CD4-positive, alpha-beta T cell treated with Interleukin-4 for 1 hour (primary cell): ENCODE measurements at places on chromosomes 2 and 18.

- DNase-seq = no peak
Measured at GRCh38 chr2:14143435-14143834, 489.1 kb upstream of the LRATD1 start.

DNA sequence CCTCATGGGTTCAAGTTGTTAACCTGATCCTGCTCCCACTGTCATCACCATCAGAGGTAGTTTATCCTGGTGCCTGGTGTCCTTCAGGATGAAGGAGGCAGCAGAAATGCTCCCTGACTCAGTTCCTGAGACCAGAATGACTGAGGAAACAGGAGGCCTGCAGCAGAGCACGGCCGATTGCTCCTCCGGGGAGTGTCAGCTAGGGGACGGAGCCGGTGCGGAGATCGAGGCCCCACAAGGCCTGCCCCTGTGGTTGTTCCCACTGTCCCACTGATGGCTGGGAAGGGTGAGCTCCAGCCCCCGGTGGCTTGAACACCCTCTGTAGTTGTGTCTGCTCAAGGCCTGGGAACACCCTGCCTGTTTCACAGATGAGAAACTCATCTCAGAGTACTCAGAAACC is 45.6 kb downstream of the SH3BP4 start:
- no peak for DNase-seq

- DNase-seq = no peak
Measured at GRCh38 chr2:44566059-44566458, 204.3 kb downstream of the CAMKMT start.

- DNase-seq = no peak
Measured at GRCh38 chr2:223594831-223595230, 7.3 kb downstream of the SCG2 start.

GRCh38 chr18:33682436-33682835 is 104.4 kb downstream of the ASXL3 start:
- no peak for DNase-seq

DNA sequence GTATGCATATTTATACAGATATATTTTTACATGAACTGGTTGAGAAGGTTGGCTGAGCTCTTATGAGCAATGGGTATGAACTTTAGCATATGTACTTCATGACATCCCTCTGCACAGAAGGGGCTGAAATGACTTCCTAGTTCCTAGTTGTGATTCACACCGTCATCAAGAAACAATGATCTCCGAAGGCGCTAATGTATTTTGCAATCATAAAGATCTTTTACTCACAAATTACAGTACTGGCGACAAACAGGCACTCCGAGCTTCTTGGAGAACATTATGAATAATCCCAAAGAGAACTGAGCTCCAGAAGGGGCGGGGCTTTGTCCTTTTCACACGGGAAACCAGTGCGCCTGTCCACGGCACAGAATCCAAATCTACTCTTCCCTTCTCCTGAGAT is 18.1 kb downstream of the BCL2 start:
- no peak for DNase-seq

GRCh38 chr2:164187121-164187520 is 434.2 kb downstream of the GRB14 start:
- DNase-seq = no peak

- no peak for DNase-seq
Measured at GRCh38 chr2:211724933-211725332, 813.7 kb downstream of the ERBB4 start.

DNA sequence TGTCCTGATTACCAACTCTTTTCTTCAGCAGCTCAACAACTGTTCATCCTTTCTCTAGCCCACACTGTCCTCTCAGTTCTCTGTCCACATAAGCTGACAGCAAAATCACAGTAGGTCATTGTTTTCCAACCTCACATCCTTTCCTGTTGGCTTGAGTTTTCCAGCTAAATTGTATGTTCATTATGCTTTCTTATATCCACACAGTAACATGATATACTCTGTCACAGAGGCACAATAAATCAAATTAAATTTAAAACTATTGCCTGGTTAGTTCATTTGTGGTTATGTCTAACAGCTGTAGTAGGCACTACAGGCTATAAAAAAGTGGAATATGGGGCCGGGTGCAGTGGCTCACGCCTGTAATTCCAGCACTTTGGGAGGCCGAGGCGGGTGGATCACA is 179.9 kb downstream of the ETAA1 start:
- DNase-seq = no peak

DNA sequence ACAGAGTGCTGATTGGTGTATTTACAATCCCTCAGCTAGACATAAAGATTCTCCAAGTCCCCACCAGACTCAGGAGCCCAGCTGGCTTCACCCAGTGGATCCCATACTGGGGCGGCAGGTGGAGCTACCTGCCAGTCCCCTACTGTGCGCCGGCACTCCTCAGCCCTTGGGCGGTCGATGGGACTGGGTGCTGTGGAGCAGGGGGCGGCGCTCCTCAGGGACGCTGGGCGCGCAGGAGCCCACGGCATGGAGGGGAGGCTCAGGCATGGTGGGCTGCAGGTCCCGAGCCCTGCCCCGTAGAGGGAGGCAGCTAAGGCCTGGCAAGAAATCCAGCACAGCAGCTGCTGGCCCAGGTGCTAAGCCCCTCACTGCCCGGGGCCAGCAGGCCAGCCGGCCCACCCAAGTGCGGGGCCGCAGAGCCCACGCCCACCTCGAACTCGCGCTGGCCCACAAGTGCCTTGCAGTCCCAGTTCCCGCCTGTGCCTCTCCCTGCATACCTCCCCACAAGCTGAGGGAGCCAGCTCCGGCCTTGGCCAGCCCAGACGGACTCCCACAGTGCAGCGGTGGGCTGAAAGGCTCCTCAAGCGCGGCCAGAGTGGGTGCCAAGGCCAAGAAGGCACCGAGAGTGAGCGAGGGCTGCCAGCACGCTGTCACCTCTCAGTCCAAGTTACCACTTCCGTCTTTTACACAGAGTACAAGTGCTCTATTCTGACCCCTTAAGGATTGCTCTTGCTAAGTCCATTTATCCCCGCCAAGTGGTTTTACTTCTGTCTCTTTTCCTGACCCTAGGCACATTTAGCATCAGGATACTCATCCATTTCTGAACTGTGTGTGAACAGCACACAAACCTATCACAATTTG is 1.7 kb upstream of the RPE start:
- DNase-seq = no peak
